ENCODE measurements at places on chromosomes 1 and 21.

DNA sequence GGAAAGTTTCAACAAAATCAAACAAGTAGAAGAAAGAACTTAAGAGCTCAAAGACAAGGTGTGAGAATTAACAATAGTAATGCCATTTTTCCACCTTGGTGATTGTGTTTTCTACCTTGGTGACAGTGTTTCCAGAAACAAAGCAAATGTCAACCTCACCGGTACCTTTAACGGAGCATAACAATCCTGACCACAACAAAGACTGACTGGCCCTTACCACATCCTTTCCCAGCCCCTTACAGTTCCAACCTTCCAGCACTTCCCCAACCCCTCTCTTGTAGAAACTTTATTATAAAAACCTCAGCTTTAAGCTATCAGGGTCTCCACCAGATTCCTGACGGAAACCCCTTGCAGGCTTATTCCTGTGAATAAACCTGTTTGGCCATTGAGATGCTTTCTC is 16.7 kb downstream of the STYXL2 start:
- no peak for DNase-seq

GRCh38 chr1:84632673-84633434 is 57.4 kb downstream of the SSX2IP start:
- peak; percentile 37 for DNase-seq

DNA sequence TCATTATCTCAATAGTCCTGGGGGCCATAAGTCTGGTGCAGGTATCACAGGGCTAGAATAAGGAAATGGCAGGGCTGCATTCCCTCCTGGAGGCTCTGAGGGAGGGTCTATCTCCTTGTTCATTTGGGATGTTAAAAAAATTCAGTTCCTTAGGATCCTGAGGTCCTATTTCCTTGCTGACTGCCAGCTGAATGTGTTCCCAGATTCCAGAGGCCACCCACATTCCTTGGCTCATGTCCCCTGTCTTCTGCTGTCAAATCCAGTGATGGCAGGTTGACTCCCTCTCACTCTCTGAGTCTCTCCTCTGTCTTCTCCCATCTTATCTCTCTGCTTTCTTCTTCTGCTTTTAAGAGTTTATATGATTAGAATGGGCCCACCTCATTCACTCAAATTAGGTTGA is 400.6 kb downstream of the PTPRU start:
- DNase-seq, result no peak

- no peak for DNase-seq
Observed at GRCh38 chr1:220967911-220968310, 88.7 kb downstream of the HLX start.

GRCh38 chr1:201404722-201405483 is 5.8 kb upstream of the LAD1 start:
- no peak for DNase-seq

Measured in fibroblast of the conjunctiva (primary cell).